IgD-negative memory B cell (primary cell): ENCODE measurements at places on chromosomes 5 and 9. TPM values are rescaled to one million over a fixed set of nuclear protein-coding genes. Genes with fewer than 3 reads are reported as not detected.

CATSPER3 gene
- not detected for polyA plus RNA-seq

GRPEL2 gene
- 1.8 TPM for polyA plus RNA-seq

TLN1 gene
- polyA plus RNA-seq, result 106 TPM

APBA1 gene
- polyA plus RNA-seq, result not detected

EGR1 gene
- polyA plus RNA-seq, result 32.3 TPM
